Kidney (tissue), 22 donors: ENCODE measurements at places on chromosomes 13 and 19.

- DNase-seq = no peak
Measured at GRCh38 chr13:41610404-41610803, 153.1 kb downstream of the RGCC start.

DNA sequence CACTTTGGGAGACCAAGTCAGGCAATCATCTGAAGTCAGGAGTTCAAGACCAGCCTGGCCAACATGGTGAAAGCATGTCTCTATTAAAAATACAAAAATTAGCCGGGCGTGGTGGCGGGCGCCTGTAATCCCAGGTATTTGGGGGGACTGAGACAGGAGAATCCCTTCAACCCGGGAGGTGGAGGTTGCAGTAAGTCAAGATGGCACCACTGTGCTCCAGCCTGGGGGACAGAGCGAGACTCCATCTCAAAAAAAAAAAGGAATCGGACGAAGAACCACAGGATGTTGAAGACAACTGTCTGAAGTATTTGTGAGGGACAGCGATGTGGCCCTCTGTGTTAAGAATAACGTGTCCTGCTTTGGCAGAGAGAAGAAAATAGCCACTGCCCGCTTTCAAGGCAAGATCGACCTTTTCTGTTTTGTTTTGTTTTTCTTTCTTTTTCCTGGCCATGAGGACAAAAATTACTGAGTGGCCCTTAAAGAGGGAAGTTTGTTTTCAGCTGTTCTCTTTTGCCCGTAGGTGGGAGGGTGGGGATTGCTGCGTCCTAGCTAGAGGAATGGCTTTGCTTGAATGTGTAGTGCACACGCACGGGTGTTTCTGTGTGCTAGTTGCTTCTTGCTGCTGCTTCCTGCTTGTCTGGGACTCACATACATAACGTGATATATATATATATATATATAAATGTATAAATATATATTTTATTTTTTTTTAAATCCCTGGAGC, 6.2 kb upstream of the PRKCG start:
- DNase-seq = no peak

- no peak for DNase-seq
Measured at GRCh38 chr13:97921176-97921816, 32.2 kb upstream of the IPO5 start.

DNA sequence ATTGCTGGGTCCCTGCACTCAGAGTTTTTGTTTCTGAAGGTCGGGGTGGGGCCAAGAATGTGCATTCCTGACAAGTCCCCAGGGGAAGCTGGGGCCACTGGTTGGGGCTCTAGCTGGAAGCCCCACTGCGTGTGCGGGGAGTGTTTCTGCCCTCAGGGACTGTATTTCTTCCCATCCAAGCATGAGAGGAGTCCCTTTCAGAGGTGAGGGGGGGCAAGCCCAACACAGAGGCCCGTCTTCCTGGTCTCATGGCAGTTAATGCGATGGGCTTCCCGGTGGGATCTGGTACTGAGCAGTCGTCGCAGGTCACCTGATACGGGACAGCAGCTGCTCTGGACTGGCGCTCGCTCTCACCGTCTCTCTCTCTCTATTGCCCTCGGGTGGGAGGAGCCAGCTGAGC, 50.4 kb downstream of the GPR12 start:
- peak; percentile 57 for DNase-seq

- no peak for DNase-seq
Measured at GRCh38 chr13:32408296-32409000, 19.5 kb downstream of the N4BP2L1 start.

- no peak for DNase-seq
Measured at GRCh38 chr13:22336460-22336859, 665.6 kb downstream of the FGF9 start.

DNA sequence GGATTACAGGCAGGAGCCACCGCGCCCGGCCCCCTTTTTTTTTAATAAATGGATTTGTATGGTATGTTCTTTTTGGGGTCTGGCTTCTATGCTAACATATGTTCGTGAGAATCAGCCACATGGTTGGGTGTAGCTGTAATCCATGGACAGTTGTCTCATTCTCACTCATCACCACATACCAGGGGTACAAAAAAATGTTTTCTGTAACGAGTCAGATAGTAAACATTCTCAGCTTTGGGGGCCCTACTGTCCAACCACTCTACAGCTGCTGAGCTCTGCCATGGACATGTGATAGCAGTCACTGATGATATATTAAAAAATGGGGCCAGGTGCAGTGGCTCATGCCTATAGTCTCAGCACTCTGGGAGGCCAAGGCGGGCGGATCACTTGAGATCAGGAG, 5.1 kb upstream of the RETN start:
- DNase-seq = no peak

- DNase-seq = peak; percentile 77
Measured at GRCh38 chr19:530134-531008, 1.2 kb upstream of the CDC34 start.

DNA sequence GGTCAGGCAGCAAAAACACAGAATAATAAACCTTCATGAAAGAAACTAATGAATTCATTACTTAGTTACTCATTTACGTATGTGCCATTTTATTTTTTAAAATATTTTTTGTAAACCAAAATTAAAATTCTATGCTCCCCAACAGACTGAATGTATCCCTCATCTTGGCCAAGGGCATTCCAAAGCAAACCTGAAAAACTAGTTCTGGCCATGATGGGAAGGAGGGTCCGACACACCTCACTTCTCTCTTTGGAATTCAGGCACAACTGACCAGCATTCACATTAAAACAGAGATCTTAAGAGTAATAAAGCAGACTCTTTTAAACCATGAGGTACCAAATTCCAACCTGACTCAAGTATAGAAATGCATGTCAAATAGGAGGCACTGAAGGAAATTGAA, 1576.9 kb upstream of the SPRY2 start:
- peak; percentile 88 for DNase-seq

GRCh38 chr19:45469945-45470761, 2.4 kb downstream of the FOSB start:
- peak; percentile 51 for DNase-seq

- DNase-seq = no peak
Measured at GRCh38 chr13:111117961-111118360, 2.9 kb downstream of the ARHGEF7 start.

DNA sequence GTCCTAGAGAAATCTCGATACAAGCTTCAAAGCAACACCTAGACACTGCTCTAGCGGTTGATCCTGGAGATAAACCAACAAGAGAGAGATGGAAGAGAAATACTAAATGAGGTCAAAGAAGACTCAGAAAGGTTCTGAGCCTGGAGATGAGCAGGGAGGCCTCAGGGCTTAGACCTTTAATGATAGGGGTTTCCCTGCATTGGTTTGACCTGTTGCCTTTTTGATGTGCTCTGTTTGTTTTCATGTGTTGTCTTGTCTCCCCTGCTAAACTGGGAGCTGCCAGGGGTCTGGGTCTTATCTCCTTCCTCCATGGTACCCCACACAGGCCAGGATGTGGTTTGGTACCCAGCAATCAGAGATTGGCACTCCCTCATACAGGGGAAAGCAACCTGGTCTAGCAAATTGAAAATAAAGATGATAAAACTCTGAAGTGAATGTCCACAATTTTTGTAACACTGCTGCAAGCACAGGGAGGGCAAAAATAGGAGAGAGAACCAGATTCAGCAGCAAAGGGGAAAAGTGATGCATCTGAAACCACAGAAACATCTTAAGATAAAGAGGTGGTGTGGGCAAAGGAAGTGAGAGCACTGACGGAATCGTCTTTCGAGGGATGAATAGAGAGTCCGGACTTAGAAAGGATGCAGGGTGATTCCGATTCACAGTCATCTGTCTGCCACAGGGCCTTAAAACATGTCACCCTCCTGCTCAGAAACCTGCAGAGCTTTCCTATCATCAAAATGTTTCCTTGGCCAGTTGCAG, 3.5 kb downstream of the FFAR2 start:
- no peak for DNase-seq

DNA sequence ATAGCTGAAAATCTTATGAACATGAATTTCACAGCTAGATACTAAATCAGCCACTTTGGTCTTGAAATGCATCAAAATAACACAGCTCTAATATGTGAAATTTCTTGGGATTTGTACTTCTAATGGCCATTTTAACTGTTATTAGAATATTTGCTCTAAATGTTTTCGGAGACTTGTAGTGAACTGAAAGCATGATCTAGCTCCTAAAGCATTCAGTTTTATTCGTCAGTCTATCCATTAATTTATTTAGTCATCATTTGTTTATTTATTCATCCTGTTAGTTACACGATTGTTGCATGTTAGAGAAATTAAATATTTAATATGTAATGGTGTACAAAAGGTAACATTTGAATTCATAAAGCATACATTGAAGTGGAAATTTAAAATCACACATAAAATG, 1132.7 kb downstream of the SLITRK1 start:
- DNase-seq = no peak

DNA sequence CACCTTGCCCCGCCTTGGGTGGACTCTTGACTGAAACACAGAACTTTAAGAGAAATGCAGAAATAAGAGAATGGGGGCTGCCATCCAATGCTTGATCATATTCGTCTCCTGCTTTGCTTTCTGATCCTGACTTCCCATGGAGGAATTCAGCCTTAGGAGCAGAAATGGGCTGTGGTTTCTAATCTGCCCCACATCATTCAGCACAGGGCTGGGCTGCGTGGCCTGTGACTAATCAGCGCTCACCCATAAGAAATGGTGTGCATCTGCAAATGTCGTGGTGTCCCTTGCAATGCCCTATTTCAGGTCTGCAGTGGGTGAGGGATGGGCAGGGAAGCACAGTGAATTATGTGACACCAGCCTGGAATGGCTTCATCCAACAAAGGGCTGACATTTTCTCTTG, 60.7 kb upstream of the URI1 start:
- no peak for DNase-seq

- DNase-seq = peak; percentile 55
Measured at GRCh38 chr19:17025991-17026658, 485 bp downstream of the CPAMD8 start.

DNA sequence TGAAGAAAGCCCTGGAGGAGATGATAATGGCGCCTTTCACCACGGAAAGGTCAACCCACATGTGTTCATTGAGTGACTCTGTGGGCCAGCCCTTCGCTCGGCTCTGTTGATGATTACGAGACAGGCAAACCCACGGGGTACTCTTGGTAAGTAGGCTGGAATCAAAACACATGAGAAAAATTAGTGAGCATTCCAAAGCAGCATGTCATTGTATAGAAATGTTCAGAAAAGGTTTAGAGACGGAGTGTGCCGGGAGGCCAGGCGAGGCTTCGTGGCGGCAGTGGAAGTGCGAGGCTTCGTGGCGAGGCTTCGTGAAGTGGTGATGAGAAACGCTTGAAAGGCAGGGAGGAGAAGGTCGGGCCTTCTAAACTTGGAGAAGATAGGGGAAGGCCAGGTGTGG, 144.3 kb downstream of the ZNF536 start:
- DNase-seq = no peak

GRCh38 chr19:46678110-46678732, 17.2 kb upstream of the DACT3 start:
- peak; percentile 19 for DNase-seq

DNA sequence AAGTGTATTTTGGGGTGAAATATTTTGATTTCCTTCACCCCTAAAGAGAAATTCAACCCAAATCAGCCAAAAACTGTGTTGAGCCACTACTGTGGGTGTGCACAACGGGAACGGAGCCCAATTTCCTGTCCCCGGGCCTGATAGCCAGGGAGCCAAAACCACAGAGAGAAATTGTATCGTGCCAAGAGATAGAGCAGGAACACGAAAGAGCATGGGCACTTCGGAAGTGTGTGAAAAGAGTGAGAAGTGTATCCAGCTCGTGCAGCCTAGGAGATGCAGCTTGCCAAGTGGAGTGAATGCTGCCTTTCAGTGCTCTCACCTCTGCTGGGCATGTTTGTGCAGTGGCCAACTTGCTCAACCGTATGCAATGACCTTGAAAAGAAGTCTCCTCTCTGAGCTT, 19.4 kb upstream of the PLEKHF1 start:
- DNase-seq = no peak
